ENCODE measurements at places on chromosomes 3 and 15.

- no peak for DNase-seq
Measured at GRCh38 chr3:71994906-71995305, 210.0 kb upstream of the PROK2 start.

GRCh38 chr3:128973988-128974564 lies 19.8 kb downstream of the CFAP92 start:
- no peak for DNase-seq

DNA sequence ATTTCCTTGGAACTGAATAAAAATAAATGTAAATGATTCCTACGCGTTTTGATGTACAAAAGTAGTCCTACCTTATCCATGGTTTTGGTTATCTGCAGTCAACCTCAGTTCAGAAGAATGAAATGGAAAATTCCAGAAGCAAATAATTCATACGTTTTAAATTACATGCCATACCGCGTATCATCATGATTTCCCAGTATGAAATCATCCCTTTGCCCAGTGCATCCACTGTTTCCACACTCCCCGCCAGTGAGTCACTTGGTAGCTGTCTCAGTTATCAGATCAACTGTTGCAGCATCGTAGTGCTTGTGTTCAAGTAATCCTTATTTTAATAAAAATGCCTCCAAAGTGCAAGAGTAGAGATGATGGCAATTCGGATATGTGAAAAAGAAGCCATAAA lies 9.1 kb upstream of the MFSD1 start:
- DNase-seq, result no peak

DNA sequence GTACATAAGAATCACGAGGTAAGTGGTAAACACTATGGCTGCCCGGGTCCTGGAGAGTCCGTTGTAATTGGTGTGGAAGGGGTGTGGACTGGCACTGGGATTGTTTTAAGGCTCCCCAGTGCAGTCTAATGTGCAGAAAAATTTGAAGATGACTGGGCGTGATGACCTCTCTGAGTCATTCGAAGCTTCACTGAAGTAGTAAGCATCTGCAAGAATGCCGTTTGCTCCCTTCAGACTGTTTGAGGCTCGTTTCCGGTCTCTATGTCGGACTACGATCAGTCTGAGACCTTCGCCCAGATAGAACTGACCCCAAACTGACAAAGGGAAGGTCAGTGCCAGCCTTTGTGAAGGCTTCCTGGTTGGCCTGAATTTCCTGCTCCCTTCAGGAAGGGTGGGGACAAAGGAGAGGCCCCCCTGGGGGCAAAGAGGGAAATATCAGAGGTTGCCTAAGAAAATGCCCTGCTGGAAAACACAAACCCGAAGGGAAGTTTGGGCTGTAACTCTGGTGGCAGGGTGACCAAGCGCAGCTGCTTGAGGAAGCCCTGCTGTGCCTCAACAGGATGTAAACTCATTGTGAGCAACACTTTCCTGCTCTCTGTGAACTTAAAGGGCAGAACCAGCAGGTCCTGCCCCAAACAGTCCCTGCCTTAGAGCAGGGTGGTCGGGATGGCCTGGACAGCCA lies 34.6 kb downstream of the BTD start:
- DNase-seq, result no peak

DNA sequence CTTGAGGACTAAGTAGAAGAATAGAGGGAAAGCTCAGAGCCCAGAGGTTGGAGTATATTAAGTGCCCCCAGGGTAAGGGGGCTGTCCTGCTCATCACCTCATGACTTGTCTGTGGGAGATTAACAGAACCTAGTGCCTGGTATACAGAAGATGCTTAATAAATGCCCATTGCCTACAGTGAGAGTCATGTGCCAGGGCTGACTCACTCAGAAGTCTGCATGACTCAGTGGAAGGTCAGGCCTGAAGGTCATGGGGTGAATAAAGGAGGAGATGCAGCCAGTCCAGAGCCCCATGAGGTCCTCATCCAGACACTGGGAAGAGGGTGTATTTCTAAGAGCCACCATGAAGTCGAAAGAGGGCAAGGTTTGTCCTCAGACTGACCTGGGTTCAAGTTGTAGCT lies 62.5 kb upstream of the TLE3 start:
- DNase-seq, result no peak

DNA sequence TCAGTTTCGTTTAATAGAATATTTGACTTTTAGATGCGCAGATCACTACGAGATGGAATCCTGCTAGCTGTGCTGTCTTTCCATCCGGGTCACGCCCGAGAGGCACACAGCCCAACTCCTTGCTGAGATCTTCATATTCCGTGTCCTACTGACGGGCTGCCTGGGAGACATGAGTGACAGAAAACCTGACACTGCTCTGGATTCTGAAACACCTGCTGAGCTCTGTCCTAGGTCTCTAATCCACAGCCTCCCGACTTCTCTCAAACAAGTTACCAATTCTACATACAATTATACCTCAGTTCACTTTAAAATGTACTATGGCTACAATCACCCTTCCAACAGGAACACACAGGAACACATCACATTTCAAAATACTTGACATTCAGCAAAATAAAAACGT lies 27.2 kb downstream of the TFRC start:
- no peak for DNase-seq

All from stimulated activated CD4-positive, alpha-beta T cell treated with anti-CD3 and anti-CD28 coated beads, TNF-alpha, amount 100 ng/mL, for 1 hour (primary cell).